Transverse colon (tissue), 4 donors: ENCODE measurements at places on chromosomes 12 and 14. TPM values are rescaled to one million over a fixed set of nuclear protein-coding genes. Genes with fewer than 3 reads are reported as not detected.

DNA sequence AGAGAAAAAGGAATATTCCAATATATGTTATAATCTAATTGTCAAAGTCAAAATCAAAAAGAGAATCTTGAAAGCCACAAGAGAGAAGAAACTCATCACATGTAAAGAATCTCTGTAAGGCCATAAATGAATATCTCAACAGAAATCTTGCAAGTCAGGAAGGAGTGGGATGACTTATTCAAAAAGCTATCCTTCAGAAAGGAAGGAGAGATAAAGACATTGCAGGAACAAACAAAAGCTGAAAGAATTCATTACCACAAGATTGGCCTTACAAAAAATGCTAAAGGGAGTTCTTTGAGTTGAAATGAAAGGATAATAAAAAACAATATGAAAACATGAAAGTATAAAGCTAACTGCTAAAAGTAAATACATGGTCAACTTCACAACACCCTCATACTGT lies 286.8 kb downstream of the LRIG3 start:
- DNase-seq: no peak

- no peak for DNase-seq
These were observed 484 bp downstream of the MIS18BP1 start for GRCh38 chr14:45252366-45253069.

The TPPP2 gene
- not detected for total RNA-seq

DNA sequence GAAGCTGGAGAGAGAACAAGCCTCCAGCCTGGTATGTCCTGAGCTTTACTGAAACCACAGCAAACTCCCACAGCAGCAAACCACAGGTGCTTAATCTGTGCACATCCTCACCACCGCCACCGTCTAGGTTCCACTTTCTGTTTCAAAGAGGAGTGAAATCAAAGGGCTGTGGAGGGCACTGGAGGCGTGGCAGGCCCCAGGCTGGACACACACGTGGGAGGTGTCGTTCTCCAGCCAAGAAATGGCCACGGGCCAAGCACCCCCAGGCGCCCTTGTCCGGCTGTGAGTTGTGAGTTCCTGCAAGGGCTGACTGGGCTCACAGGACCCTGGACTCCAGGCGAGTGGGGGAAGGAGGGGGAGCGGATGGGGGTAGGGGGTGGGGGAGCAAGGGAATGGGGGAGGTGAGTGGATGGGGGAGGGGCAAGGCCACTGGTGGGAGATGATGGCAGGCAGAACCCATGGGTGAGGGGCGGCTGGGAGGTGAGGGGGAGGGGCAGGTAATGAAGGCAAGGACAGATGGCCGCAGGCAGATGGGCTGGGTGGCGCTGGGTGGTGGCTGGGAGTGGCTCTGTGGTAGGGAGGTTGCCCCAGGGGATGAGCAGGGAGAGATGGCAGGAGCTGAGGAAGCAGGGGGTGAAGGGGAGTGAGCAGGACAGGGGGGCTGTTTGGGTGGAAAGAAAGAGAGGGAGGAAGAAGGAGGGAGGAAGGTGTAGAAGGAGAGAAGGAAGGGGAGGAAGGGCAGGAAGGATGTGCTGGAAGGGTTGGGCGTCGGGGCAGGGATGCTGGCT lies 86.7 kb downstream of the NCOR2 start:
- DNase-seq: peak; percentile 70
